ENCODE measurements at places on chromosomes 3 and 15.

DNA sequence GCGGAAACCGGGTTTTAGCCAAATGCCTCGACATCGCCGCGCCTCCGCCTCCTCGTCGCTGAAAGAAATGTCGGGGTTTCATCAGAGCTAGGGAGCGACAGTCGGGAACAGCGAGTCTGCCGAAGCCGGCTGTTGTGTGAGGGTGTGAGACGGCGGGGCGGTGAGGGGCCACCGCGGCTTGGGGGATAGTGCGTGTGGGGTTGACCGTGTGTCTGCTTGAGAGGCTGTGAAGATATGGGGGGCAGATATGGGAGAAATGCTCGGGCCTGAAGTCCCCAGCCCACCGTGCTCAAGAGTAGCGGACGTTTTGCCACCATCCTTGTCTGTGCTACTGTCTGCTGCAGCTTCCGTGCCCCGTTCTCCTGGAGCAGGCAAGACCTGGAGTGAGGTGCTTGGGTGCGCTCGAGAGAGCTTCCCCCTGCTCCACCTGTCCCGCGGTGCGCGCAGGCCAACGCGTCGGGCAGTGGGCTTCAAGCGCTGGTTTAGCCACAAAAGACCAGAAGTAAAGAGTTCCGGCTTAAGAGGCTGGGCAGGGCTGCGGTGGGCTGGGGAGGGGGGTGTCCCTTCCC is 716 bp upstream of the ISLR2 start:
- no peak for DNase-seq

DNA sequence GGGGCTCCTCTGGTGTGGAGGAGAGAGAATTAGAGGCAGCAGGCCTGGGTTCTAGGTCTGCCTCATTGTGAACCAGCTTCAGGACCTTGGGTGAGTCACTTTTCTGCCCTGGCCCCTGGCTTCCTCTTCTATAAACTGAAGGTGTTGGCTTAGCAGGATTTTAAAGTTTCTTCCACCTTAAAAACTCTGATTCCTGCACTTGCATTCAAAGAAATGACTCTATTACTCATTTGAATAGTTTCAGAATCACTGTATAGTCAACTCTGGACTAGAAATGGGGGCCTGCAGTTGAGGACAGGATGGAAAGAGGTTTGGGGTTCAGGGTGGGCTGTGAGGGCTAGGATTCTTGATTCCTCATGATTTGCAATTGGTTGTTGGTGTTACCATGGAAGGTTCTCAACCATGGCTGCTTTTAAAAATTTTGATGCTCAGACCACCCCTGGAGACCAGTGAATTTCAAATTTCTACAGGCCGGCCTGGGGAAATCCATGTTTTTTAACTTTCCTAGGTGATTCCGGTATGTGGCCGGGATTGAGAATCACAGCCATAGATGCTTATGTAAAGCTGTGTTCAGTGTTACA is 19.9 kb downstream of the SMAD3 start:
- DNase-seq = no peak

DNA sequence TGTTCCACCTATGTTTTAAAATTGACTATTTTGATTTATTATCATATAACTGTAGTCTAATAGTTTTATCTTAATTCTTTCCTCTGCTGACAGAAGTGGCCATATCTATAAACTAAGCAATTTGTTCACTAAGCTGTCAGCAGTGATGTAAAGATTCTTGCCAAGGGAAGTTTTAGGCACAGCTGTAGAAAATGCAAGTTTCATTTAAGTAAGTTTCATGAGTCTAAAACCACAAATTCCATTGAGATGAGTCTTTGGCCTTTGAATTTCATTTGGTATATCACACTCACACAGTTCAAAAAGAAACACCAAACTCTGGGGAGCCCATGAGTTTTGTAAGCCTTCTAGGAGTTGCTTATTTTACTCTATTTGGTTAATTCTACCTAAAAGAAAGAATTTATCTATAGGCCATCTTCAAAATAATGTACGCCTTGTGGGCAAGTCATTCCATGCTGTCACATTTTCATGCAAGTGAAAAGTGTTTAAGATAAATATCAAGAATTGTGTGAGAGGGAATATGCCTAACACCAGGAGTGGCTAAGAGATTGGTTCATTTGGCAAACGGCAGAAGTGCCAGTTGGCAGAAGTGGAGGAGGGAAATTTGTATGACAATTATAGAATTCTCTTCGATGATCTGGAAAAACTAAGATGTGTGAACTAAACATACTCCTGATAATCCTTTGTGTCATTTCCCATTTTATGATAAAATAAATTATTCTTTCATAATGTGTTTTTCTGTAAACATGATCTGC is 292.9 kb downstream of the ZIC4 start:
- DNase-seq = no peak

- no peak for DNase-seq
Observed at GRCh38 chr3:11845651-11846050, 1.0 kb downstream of the TAMM41 start.

GRCh38 chr3:12632523-12632922 is 31.4 kb downstream of the RAF1 start:
- no peak for DNase-seq

GRCh38 chr15:67462875-67463274 is 58.1 kb upstream of the C15orf61 start:
- no peak for DNase-seq

DNA sequence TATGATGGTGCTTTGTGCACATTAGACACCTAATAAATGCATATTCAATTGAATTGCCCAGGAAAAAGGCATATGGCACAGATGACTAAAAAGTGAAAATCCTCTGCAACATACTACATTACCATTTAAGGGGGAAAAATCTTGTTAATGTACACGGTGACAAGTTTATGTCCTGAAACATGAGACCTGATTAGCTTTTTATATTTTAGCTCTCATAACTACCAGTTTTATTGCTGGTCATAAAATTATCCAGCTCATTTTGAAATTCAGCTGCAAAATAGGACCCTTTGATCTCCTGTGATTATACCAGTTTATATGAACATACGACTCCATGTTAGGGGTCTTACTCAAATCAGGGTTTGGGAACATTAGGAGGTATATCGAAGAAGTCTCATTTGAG is 684.6 kb upstream of the CCDC54 start:
- DNase-seq = no peak

DNA sequence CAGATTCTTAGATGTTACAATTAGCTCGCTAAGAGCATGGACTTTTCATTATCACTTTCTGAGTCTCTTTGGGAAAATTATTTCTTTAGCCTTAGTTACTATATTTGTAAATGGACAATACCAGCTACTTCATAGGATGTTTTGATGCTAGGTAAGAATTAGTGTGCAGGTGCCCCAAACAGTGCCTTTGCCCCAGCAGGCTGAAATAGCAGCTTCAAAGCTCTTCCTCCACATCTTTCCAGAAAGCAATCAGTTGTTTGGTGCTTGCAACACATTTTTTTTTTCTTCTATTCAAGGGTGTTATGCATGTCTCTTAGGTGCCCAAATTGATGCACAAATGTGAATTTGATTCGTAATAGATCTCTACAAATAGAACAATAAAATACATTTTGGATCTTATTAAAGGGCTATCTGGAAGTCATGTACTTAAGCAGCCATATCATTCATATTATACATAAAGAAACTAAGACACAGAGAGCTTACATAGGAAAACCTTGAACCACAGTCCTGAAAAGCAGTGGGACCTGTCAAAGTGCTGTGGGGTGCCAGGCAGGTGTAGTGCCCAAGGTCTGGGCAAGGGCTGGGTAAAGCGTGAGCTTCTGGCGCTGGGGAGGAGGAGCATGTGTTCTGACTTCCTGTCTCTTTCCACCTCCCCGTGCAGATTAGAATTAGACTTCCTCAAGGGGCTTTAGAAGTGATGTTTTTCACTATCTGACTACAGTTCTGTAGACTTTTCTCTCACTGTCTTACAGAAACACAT is 62.9 kb downstream of the FNDC3B start:
- no peak for DNase-seq

GRCh38 chr3:170180079-170180907 is 1.2 kb downstream of the PHC3 start:
- DNase-seq = no peak

- DNase-seq = no peak
Observed at GRCh38 chr3:3196148-3196861, 16.8 kb upstream of the CRBN start.

DNA sequence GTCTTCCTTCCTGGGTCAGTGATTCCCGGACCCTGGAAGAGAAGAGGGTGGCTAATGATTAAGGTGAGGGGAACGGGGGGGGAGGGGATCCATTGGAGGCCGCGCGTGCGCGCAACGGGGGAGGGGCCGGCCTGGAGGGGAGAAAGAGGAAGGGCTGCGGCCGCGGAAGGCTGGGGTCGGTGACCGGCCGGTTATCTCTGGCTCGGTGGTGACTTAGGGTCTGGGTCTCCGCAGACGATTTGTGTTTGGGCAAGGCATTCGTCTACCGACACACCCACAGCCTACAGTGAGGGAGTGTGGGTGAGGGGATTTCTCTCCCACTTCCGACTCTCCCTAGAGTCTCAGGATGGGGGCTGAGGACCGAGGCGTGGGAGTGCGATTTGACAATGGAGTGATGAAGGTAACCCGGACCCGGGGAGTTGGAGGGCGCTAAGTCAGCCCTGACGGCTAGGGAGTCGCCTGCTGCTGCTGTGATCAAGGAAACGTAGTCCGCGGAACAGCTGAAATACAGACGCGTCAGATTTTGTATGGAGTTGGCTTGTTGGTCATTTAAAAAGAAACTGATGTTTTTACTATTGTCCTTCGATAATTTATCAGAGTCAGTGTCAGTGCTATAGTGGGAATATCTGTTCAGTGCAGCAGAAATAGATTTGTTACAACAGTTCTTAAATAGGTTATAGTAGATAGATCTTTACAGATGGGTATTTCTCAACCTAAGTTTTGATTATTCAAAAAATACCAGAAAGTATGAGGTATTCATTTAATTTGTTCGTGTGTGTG is 733 bp downstream of the RNF111 start:
- DNase-seq = peak; percentile 22

DNA sequence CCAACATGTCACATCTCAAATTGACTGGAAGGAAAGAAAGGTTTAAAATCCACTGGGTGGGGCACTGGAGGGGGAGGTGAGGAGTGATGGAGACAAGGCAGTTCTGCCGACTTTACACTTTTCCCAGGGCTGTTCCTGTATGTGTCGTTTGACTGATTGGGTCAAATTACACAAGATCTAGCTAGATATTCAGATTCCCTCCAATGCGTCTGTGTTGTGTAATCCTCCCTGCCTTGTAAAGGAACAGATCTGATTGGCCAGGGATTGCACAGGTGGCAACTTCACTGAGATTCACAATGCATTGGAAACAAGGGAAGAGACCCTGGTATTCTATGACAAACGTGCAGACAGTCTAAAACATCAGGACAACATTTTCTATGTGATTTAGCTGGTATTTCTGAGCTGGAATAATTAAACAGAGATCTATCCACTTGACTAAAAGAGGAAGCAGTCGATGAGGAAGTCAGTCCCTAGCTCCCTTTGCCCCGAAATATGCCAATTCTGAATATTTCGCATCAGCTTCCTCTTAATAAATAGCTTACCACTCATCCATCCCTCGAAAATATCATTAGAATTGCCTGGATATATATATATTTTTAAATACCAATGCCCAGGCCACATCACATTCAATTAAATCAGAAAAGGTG is 312.9 kb downstream of the RORA start:
- no peak for DNase-seq

DNA sequence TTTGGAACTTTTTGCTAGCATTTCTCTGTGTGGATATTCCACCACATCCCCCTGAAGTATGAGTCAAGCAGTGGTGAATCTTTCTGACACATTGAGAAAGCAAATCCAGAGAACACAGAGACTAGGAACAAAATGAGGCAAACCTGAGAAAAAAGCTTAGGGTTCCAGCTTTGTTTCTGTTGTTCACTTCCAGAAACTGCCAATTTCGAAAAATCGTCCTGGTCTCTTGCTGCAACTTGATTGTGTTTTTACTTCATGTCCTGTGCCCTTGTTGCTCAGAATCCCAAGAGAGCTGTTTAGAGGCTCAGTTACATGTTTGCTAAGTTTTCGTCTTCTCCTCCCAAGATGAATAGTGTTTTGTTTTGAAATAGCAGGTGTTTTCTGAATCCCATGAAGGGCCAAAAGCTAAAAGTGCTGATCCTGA is 13.7 kb downstream of the MAP2K1 start:
- DNase-seq = no peak

- DNase-seq = no peak
Observed at GRCh38 chr15:29377161-29377560, 107.5 kb upstream of the NSMCE3 start.

DNA sequence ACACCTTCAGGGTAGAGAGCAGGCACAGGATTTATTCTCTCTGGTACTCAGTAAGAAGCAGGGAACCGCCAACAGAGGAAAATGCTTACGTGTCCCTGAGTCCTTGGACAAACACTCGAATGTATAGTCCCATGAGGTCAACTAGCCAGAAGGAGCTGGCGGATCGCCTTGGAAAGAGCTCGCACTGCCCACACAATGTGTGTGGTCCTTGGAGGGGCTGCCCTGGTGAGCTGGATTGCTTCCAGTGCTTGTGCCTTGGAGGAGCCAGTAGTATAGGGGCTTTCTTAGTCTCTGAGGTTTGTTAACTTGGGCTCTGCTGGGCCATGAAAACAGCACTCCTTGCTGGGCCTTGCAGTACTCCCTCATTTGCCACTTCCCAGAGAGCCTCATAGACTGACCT is 40.7 kb upstream of the VILL start:
- DNase-seq = no peak

DNA sequence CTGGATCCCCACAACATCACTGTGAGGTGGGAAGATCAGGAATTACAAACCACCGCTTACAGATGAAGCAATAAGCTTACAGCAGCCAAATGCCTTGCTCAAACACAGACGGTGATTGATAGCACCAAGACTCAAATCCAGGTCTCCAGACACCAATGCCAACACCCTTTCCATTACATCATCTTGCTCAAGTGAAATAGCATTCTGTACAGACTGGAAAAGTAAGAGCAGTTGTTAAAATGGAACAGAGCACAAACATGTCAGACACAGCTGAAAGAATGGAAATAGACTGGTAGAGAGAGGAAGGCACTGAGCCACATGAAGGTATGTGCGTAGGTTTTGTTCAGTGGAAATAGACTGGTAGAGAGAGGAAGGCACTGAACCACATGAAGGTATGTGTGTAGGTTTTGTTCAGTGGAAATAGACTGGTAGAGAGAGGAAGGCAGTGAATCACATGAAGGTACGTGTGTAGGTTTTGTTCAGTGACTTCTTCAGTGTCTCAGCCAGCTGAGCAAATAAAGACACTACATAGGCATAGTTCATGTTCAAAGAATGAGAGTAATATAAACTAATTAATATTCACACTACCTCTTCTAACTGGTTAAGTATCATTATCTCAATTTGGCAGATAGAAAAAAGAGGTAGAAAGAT is 15.6 kb downstream of the CLDN1 start:
- no peak for DNase-seq

DNA sequence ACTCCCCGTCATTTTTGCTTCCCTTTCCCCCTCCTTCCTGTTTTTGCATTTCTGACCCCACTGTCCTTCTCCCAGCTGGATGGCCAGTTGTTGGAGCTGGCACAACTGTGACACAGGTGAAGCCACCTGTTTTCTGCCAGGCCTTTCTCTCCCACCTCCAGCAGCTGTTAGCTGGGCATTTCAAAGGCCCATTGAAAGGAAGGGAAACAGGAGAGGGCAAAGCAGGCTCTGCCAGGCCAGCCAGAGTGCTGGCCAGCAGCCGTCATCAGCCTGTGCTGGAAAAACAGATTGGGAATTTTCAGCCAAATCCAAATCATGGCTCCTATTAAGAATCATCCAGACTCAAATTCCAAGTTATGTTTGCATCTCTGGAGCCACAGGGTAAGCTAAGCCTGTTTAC is 155.2 kb upstream of the C2CD4B start:
- DNase-seq = no peak

All from epithelial cell of proximal tubule (primary cell).